ENCODE measurements at places on chromosomes 12 and 14.
A peak's percentile ranks its signal among the peaks of the same experiment; 100 is the strongest.

- DNase-seq = no peak
Measured at GRCh38 chr12:68789144-68789878, 18.7 kb upstream of the MDM2 start.

- no peak for DNase-seq
Measured at GRCh38 chr12:91988086-91988923, 157.3 kb downstream of the BTG1 start.

- DNase-seq = no peak
Measured at GRCh38 chr12:6699989-6700645, 498 bp downstream of the PIANP start.

- DNase-seq = no peak
Measured at GRCh38 chr12:27818401-27818918, 38.4 kb upstream of the MANSC4 start.

- DNase-seq = peak; percentile 94
Measured at GRCh38 chr12:76942267-76942666, 63.4 kb upstream of the CSRP2 start.

- no peak for DNase-seq
Measured at GRCh38 chr12:109304485-109304884, 4.6 kb downstream of the FOXN4 start.

DNA sequence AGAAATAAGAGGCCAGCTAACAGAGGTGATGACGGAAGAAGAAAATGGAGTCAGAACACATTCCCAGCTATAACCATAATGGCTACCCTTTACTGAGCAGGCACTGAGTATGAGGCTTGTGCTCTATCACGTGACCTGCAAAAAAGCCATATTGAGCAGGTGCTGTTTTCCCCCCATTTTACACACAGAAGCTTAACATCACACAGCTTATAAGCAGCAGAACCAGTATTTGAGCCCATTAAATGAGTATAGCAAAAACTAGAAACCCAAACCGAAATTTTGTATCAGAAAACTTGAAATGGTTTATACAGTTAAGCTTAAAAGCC is 28.4 kb downstream of the PAPLN start:
- no peak for DNase-seq

GRCh38 chr12:117587631-117588287 is 226.3 kb upstream of the NOS1 start:
- peak; percentile 36 for DNase-seq

- no peak for DNase-seq
Measured at GRCh38 chr12:104964167-104964855, 6.2 kb upstream of the SLC41A2 start.

- DNase-seq = no peak
Measured at GRCh38 chr12:112573141-112573540, 154.4 kb downstream of the PTPN11 start.

- peak; percentile 29 for DNase-seq
Measured at GRCh38 chr14:80447392-80447791, 236.1 kb upstream of the DIO2 start.

- DNase-seq = no peak
Measured at GRCh38 chr14:31400031-31400638, 20.2 kb downstream of the HEATR5A start.

GRCh38 chr14:51431741-51432140 is 191.7 kb downstream of the TMX1 start:
- no peak for DNase-seq

- no peak for DNase-seq
Measured at GRCh38 chr14:101114726-101115515, 211.4 kb upstream of the RTL1 start.

GRCh38 chr12:116090516-116090915 is 187.0 kb downstream of the MED13L start:
- DNase-seq = no peak

DNA sequence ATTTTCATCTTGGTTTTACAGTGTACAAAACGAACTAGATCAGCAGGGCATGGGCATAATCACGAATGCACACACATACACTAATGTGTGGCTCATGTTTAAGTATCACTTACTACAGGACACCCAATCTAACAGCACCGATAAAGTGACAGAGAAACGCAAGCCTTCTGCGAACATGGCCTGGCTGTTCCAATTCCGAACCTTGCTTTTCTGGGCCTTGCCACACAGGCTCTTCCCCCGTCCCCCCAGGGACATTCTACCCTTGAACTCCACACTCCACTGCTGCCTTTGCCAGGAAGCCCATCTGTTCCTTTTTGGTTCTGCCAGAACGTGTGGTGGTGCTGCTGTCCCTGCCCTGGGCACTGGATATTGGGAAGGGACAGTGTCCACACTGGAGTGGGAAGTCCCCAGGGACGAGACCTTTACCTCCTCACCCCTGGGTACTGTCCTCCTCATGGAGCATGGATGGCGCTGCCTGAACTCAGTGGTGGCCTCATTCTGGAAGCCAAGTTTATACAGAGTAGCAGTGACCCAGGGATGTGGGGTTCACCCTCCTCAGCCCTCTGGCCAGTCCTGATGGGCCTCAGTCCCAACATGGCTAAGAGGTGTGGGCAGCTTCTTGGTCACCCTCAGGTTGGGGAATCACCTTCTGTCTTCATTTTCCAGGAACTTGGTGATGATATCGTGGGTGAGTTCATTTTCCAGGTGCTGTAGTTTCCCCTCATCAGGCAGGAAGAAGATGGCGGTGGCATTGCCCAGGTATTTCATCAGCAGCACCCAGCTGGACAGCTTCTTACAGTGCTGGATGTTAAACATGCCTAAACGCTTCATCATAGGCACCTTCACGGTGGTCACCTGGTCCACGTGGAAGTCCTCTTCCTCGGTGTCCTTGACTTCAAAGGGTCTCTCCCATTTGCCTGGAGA is 7.9 kb downstream of the SERPINA1 start:
- no peak for DNase-seq

DNA sequence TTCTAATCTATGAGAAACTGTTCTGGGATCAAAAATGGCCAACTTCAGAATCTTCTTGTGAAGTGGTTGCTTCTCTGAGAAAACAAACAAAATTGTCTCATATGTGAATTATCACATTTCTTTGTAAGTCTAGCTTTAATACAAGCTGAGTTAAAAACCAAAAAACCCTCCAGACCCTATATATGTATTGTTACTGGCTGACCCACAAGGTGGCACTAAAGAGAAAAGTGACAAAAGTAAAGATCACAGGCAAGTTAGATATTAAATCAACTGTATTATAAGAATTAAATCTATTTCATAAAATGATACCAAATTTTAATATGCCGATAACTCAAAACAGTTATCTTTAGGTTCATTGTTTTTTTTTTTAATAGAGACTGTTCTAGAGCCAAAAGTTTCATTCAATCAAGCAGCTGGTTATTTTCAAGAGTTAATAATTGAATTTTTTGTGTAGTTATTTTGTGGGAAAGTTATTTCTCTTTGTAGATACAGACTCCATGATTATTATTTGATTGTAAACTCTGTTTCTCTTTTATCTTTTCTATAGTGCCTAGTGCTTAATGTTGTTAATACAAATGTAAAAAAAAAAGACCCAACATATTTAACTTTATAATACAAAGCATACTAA is 7.5 kb upstream of the TRHDE start:
- peak; percentile 35 for DNase-seq

- DNase-seq = no peak
Measured at GRCh38 chr12:83769151-83769550, 1082.4 kb downstream of the TMTC2 start.

DNA sequence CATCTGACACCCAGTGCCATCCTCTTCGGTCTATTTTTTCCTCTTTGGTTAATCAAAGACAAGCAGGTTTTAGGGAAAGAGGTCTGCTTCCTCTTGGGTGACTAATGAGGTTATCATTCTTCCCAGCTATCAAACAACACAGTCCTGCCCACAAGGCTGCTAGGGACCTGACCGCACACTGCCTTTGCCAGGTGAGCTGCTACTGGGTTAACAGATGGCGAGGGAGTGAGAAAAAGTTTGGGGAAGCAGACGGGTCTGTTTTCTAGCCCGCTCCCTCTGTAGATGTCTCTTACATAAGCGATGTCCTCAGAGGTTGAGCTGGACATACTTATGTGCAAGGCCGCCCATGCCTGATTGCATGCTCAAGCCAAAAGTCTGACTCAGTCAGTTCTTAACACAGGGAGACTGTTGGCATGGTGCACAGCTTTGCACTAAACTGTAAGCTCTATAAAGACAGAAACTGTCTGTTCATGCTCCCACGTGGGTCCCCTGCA is 94.1 kb downstream of the SLC15A4 start:
- DNase-seq = no peak

DNA sequence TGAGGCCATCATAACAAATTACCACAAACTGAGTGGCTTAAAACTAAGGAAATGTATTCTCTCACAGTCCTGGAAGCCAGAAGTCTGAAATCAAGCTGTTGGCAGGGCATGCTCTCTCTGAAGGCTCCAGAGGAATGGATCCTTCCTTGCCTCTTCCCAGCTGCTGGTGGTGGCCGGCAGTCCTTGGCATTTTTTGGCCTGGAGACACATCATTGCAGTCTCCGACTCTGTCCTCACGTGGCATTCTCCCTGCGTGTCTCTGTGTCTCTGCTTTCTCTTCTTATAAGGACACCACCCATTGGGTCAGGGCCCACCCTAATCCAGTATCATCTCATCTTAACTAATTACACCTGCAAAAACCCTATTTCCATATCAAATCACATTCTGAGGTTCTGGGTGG is 206.1 kb downstream of the SLC41A2 start:
- no peak for DNase-seq

DNA sequence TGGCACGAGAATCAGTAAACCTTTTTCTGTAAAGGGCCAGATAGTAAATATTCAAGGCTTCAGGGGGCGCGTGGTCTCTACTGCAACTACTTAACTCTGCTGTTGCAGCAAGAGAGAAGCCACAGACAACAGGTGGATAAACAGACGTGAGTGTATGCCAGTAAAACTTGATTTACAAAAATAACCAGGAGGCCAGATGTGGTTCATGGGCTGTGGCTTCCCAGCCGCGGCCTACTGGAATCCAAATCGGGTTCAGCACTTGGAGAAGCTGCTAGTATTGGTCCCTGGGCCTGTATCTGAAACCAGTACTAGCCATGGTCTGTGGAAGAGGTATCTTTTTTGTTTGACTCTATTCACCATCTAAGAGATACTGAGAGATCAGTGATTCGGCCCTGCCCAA is 13.3 kb downstream of the PPP2R5C start:
- no peak for DNase-seq

- no peak for DNase-seq
Measured at GRCh38 chr12:126198966-126199692, 1133.9 kb downstream of the AACS start.
